Activated CD4-positive, alpha-beta T cell treated with anti-CD3 and anti-CD28 coated beads, Interleukin-2, amount 10 ng/mL, durations not matched to agents 7 days and 5 days (primary cell): ENCODE measurements at places on chromosomes 11 and 22. TPM values are rescaled to one million over a fixed set of nuclear protein-coding genes. Genes with fewer than 3 reads are reported as not detected.

GRCh38 chr11:116931206-116931953 is 94.0 kb upstream of the APOA1 start:
- H3K27ac ChIP-seq = peak overlapping the region; percentile 92
- H3K4me3 ChIP-seq = peak overlapping the region; percentile 72
- H3K4me1 ChIP-seq = peaks cover 72% of the 10 kb centered on the region
- no peaks in the 10 kb centered on the region for H3K27me3 ChIP-seq

DNA sequence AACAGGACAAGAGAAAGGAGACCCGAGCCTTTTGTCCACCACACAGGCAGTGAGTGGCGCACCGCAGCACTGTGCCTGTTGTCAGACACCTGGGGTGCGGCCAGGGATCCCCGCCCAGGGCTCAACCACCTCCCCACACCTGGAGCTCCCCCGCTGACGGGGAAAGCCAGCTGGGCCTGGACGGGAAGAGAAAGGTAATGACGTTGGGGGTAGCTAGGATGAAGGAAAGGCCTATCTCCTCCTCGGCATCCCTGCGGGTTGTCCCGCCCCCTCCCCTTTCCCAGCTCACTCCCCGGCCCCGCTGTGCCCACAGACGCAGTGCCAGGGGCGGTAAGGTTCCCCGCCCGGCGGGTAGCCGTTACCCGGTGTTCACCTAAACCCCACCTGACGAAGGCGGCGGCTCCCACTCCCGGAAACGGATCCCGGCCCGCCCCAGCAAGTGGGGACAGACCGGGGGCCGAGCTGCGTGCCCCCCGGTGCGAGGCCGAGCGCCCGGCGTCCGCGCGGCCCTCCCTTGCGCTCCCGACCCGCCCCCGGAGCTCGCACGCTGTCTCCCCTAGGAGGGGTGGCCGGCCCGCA is 495 bp downstream of the HYOU1 start:
- peak overlapping the region; percentile 97 for H3K4me3 ChIP-seq
- H3K36me3 ChIP-seq = peaks cover 43% of the 10 kb centered on the region
- H3K4me1 ChIP-seq = peaks cover 39% of the 10 kb centered on the region
- peak; percentile 49 for DNase-seq
- H3K27me3 ChIP-seq = no peaks in the 10 kb centered on the region

DNA sequence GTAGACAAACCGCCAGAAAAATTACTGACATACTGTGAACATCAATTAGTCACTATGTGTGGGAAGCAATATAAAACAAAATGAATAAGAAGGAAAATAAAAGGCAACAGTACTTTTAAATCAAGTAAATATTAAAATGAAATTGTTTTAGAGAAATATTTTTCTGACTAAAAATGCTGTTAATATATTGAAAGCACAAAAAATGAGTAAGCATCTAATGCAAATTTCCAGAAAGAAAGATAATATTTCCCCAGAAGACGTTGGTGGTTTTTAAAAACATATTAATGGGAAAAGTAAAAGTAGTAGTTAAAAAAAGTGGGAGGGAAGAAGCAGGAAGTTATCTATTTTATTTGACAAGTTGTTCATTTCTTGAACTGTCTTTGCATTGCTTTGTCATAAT is 16.5 kb downstream of the XKR3 start:
- peaks cover 9% of the 10 kb centered on the region for H3K4me1 ChIP-seq
- H3K36me3 ChIP-seq = no peaks in the 10 kb centered on the region
- no peak overlapping the region for H3K4me3 ChIP-seq
- no peak overlapping the region for H3K27ac ChIP-seq

DNA sequence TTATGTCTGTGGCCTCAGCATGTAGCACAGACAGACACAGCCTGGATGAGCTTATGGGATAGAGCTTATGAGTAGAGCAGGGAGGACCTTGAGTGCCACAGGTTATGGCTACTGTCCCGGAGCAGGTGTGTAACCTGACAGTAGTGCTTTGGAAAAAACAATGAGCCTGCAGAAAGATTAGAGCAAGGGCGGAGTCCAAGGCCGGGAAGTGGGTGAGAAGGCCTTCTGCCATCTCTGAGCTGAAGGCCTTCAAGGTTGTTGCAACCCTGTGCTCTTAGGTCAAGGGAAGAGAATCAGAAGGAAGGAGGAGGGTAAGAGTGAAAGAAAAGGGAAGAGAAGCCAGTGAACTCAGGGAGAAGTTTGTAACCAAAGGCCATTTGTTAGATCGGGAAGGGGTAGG is 3.9 kb upstream of the TAGLN start:
- H3K36me3 ChIP-seq = no peaks in the 10 kb centered on the region
- H3K27me3 ChIP-seq = no peaks in the 10 kb centered on the region
- no peak overlapping the region for H3K4me3 ChIP-seq
- DNase-seq = no peak
- H3K4me1 ChIP-seq = peaks cover 7% of the 10 kb centered on the region

GRCh38 chr11:30172883-30173311 is 57.9 kb upstream of the FSHB start:
- no peaks in the 10 kb centered on the region for H3K27me3 ChIP-seq
- no peaks in the 10 kb centered on the region for H3K36me3 ChIP-seq
- H3K4me1 ChIP-seq = no peaks in the 10 kb centered on the region
- DNase-seq = no peak

GRCh38 chr11:103112364-103112763 is 3.1 kb downstream of the DYNC2H1 start:
- no peak overlapping the region for H3K4me3 ChIP-seq
- H3K36me3 ChIP-seq = no peaks in the 10 kb centered on the region
- peaks cover 2% of the 10 kb centered on the region for H3K27me3 ChIP-seq
- no peak overlapping the region for H3K27ac ChIP-seq

DNA sequence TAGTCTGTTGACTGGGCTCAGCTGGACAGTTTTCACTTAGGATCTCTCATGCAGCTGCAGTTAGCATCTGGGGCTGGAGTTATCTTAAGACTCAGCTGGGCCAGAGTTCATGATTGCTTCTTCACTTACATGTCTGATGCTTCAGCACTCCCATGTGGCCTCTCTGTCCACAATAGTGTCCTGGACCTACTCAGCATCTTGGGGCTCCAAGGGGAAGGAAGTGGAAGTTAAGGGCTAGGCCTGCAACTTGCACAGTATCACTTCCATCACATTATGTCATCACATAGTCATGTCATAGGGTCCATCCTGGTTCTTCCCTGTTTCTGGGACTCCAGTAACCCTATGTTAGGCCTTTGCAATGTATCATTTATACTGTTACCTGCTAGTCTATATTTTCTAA is 115.9 kb downstream of the C11orf65 start:
- H3K4me3 ChIP-seq = no peak overlapping the region
- no peaks in the 10 kb centered on the region for H3K4me1 ChIP-seq
- DNase-seq = no peak
- H3K27ac ChIP-seq = no peak overlapping the region
- no peaks in the 10 kb centered on the region for H3K27me3 ChIP-seq

GRCh38 chr11:120746836-120747609 is 235.5 kb downstream of the GRIK4 start:
- DNase-seq = no peak
- H3K4me3 ChIP-seq = no peak overlapping the region
- H3K4me1 ChIP-seq = no peaks in the 10 kb centered on the region
- no peak overlapping the region for H3K27ac ChIP-seq
- H3K36me3 ChIP-seq = no peaks in the 10 kb centered on the region
- H3K27me3 ChIP-seq = no peaks in the 10 kb centered on the region

DNA sequence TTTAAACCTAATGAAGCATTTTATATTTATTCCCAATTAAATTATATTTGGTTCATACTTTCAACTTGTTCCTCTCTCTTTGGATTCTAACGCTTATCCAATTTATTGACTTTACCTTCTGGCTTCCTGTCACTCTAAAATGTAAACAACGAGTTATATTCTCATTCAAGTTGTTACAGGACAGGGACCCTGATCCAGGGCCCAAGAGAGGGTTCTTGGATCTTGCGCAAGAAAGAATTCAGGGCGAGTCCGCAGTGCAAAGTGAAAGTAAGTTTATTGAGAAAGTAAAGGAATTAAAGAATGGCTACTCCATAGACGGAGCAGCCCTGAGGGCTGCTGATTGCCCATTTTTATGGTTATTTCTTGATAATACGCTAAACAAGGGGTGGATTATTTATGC is 405.6 kb upstream of the API5 start:
- H3K4me3 ChIP-seq = no peak overlapping the region
- DNase-seq = no peak
- H3K4me1 ChIP-seq = no peaks in the 10 kb centered on the region
- H3K36me3 ChIP-seq = no peaks in the 10 kb centered on the region

- no peak overlapping the region for H3K4me3 ChIP-seq
- H3K4me1 ChIP-seq = peaks cover 10% of the 10 kb centered on the region
- no peak overlapping the region for H3K27ac ChIP-seq
- no peak for DNase-seq
- H3K36me3 ChIP-seq = no peaks in the 10 kb centered on the region
These were observed 1313.6 kb downstream of the TBC1D22A start for GRCh38 chr22:48076008-48076407.

DNA sequence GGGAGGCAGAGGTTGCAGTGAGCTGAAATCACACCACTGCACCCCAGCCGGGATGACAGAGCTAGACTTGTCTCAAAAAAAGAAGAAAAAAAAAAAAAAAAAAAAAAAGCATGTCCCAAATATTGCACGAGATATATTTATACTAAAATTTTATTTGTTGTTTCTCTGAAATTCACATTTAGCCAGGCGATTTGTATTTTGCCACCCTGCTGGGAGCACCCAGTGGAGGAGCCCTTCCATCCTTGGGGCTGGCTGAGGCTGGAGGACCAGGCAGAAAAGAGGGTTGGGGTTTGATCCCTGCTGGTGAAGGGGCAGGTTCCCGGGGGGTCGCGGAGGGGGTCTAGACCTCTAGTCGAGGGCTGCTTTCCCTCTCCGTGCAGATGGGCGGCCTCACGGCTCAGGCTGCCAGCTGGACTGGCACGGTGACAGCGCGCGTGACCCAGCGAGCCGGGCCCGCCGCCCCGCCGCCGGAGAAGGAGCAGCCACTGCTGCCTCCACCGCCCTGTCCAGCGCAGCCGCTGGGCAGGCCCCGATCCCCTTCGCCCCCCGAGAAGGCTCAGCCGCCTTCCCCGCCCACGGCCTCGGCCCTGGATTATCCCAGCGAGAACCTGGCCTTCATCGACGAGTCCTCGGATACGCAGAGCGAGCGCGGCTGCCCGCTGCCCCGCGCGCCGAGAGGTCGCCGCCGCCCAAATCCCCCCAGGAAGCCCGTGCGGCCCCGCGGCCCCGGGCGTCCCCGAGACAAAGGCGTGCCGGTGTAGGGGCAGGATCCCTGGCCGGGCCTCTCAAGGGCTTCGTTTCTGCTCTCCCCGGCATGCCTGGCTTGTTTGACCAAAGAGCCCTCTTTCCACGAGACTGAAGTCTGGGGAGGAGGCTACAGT is 952 bp upstream of the CATSPERZ start:
- no peaks in the 10 kb centered on the region for H3K36me3 ChIP-seq
- H3K4me3 ChIP-seq = peak overlapping the region; percentile 25
- peaks cover 33% of the 10 kb centered on the region for H3K4me1 ChIP-seq

- no peaks in the 10 kb centered on the region for H3K27me3 ChIP-seq
- H3K36me3 ChIP-seq = no peaks in the 10 kb centered on the region
- H3K4me3 ChIP-seq = no peak overlapping the region
- no peaks in the 10 kb centered on the region for H3K4me1 ChIP-seq
- no peak overlapping the region for H3K27ac ChIP-seq
- DNase-seq = no peak
These were observed 10.8 kb upstream of the SEC14L4 start for GRCh38 chr22:30516273-30516672.

DNA sequence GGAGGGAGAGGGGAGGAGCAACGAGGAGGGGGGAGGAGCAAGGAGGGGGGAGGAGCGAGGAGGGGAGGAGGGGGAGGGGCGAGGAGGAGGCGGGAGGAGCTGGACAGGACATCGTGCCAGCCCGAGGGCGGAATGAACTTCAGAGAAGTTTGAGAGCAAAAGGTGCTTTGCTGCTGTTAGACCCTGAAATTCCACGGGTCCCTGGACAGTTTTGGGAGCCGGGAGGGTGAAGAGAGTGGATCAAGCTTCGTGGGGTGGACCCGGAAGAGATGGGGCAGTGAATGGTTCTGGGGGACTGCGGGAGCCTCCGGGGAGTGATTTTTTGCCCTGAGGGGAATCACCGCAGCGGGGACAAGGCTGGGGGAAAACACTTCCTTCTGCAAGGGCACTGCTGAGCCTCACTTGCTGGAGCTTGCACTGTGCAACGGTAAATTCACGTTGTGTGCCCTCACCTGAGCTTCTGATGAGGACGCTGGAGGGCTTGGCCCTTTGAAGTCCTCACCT is 10.7 kb upstream of the NLRP6 start:
- no peaks in the 10 kb centered on the region for H3K27me3 ChIP-seq
- DNase-seq = peak; percentile 67
- peak overlapping the region; percentile 98 for H3K27ac ChIP-seq
- H3K36me3 ChIP-seq = peaks cover 19% of the 10 kb centered on the region
- H3K4me1 ChIP-seq = peaks cover 40% of the 10 kb centered on the region

DNA sequence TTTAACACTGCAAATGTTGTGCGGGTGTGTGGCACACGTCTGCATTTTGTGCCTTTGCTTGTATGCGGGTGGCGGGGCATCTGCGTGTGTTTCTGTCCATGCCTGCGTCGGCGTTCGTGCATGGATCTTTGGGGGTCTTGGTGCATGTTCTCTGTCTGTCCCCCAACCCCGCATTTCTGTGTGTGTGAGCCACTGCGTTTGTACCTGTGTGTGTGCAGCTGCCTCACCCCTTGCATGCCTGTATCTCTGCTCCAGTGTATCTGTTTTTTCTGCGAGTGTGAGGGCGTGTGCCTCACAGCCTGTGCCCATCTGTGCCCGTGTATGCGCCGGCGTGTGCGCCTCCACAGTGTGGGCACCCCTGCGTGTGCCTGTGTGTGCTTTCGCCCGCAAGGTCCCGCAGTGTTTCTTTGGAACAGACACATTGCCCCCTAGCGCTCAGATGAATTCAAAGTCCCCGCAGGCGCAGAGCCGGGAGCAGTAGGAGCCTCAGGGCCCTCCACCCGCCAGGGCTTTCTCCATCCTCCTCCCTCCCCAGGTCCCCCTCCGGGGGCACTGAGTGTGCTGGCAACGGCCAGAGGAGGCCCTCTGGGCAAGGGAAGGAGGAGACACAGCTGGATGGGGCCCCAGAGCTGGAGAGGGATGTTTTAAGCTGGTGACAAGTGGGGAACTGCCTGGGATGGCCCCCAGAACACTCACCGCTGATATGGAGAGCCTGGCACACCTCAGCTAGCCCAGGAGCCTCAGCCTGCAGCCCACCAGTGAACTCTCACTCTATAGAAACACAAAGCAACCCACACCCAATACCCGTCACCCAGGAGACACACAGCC is 3.1 kb upstream of the MN1 start:
- H3K27me3 ChIP-seq = peaks cover 30% of the 10 kb centered on the region
- H3K36me3 ChIP-seq = no peaks in the 10 kb centered on the region
- H3K27ac ChIP-seq = no peak overlapping the region

The SLC22A12 gene
- total RNA-seq = not detected

The ELFN2 gene
- total RNA-seq = 0.10 TPM

The IGLL1 gene
- total RNA-seq = not detected

The IGSF9B gene
- total RNA-seq = 130 TPM

The LIF gene
- total RNA-seq = 102 TPM

The GPR152 gene
- not detected for total RNA-seq

The PATZ1 gene
- 31.6 TPM for total RNA-seq

The LINC01488 gene
- not detected for total RNA-seq

The BAIAP2L2 gene
- 0.50 TPM for total RNA-seq
